ENCODE measurements at places on chromosomes 6 and 20.

GRCh38 chr6:81084776-81085430 lies 667.6 kb downstream of the TENT5A start:
- DNase-seq = no peak

- DNase-seq = no peak
Observed at GRCh38 chr6:30361661-30362060, 16.7 kb downstream of the RPP21 start.

- DNase-seq = no peak
Observed at GRCh38 chr6:159505140-159505922, 187.7 kb downstream of the SOD2 start.

- no peak for DNase-seq
Observed at GRCh38 chr20:61350500-61351250, 98.6 kb downstream of the CDH4 start.
